B cell (primary cell): ENCODE measurements at places on chromosomes 1 and 21. TPM values are rescaled to one million over a fixed set of nuclear protein-coding genes. Genes with fewer than 3 reads are reported as not detected.

- no peaks in the 10 kb centered on the region for H3K27me3 ChIP-seq
- no peak overlapping the region for H3K27ac ChIP-seq
- DNase-seq, result no peak
- H3K4me1 ChIP-seq, result no peaks in the 10 kb centered on the region
- no peak overlapping the region for H3K4me3 ChIP-seq
Measured at GRCh38 chr1:170624146-170624545, 39.8 kb upstream of the PRRX1 start.

- no peak overlapping the region for H3K27ac ChIP-seq
- no peak for DNase-seq
- no peaks in the 10 kb centered on the region for H3K27me3 ChIP-seq
- no peaks in the 10 kb centered on the region for H3K4me1 ChIP-seq
- no peak overlapping the region for H3K4me3 ChIP-seq
Measured at GRCh38 chr1:59767119-59767518, 47.6 kb upstream of the HOOK1 start.

- no peaks in the 10 kb centered on the region for H3K4me1 ChIP-seq
- H3K27me3 ChIP-seq, result no peaks in the 10 kb centered on the region
- H3K36me3 ChIP-seq, result no peaks in the 10 kb centered on the region
Measured at GRCh38 chr1:223217781-223218180, 74.7 kb upstream of the TLR5 start.

The TRIM45 gene
- total RNA-seq, result 2.5 and 2.6 TPM in 2 replicates

The ST3GAL3 gene
- total RNA-seq, result 31.4 and 37.4 TPM in 2 replicates
